ENCODE measurements at places on chromosomes 11 and 22. TPM values are rescaled to one million over a fixed set of nuclear protein-coding genes. Genes with fewer than 3 reads are reported as not detected.

Gene POGLUT3
- total RNA-seq = 6.3 TPM

Gene TNNI2
- not detected for total RNA-seq

Gene PRDM11
- total RNA-seq = 9.1 TPM

Gene MTNR1B
- not detected for total RNA-seq

Gene DERL3
- 2.2 TPM for total RNA-seq

Gene OR5A1
- total RNA-seq = not detected

Gene MED19
- 33.2 TPM for total RNA-seq

Gene SLC5A4
- total RNA-seq = 0.31 TPM
